CD8-positive, alpha-beta T cell (primary cell): ENCODE measurements at places on chromosomes 4 and X.

DNA sequence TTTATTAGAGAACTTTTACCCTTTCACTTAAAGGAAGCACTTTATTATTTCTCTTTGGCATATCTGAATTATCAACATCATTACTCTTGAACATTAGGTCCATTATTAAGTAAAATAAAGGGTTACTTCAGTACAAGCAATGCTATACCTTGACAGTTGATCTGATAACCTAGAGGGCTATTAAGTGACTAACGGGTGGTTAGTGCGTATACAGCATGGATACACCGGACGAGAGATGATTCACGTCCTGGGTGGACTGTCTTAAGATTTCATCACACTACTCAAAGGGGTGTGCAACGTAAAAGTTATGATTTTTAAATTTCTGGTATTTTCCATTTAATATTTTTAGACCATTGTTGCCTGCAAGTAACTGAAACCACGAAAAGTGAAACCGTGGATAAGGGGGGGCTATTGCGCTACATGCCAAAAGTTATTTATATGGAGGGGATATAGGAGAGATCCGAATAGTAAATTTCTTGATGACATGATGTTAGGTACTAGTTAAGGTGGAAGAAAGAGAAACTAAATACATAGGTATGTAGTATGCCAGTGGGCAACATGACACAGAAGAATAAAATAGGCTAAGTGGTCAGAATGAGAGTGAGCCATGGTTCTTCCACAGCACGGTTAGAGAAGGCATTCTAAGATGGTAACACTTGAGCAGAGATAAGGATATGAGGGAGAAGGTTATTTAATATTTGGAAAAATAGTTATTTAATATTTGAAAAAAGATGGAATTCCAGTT is 230.8 kb upstream of the ANKRD50 start:
- no peak for DNase-seq

DNA sequence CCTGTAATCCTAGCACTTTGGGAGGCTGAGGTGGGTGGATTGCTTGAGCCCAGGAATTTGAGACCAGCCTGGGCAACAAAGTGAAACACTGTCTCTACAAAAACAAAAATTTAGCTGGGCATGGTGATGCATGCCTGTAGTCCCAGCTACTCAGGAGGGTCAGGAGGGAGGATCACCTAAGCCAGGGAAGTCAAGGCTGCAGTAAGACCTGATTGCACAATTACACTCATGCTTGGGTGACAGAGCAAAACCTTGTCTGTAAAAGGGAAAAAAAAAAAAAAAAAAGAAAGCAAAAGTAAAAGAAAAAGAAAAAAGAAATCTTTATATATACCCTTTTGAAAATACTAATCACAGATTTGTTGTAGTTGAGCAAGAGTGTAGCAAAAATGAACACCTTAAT is 801.0 kb upstream of the IGFBP7 start:
- DNase-seq: no peak

GRCh38 chrX:56763556-56764152 is 34.6 kb downstream of the NBDY start:
- no peak for DNase-seq

DNA sequence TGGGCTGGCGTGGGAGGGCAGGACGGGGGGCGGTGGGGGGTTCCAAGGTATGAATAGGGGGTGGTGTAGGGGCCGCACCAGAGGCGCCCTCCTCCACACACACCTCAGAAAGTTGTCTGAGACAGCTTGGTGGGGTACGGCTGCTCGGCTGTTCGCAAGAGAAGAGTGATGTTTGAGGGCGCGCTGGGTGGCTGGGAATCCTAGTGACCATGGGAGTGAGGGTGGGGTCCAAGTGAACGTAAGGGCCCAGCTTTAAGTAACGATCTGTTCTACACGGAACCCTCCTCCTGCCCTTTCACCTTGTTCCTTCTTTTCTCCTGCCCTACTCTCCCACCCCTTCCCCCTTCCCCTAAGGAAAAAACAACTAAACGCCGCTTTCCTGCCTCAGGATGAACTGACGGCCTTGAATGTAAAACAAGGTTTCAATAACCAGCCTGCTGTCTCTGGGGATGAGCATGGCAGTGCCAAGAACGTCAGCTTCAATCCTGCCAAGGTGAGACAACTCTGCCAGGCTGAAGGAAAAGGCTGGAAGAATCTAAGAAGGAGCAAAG is 664 bp downstream of the MED12 start:
- DNase-seq: no peak

DNA sequence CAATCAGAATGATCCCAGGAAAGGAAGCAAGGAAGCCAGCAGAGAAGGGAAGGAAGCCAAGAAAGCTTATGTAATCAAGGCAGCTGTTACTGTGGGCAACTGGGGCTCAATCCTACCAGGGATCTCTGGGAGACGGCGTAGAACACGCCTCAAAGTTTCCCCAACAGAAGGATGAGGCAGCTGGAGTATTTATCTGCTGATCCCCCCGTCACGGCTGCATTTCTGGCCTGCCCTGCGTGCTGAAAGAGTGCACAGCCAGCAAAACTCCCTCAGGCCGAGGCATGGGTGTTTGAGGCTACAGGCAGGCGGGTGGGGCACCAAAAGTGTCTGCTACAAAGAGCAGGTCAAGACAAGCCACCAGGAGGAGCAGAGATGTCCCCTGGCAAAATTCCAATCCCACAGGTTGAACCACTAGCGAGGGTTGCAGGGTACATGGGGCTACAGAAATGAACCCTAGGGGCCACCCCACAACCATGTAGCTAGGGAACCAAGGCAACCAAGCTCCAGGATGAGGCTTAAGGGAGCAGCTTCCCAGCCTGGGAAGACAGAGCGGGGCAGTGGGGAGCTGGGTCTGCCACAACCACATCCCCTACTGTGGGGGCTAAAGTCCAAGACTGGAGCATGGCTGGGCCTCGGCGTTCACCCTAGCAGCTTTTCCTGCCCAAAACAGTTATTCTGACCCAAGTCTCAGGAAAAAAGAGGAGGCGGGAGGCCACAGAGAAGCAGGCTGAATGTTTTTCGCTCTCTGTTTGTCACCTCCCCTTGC is 113.4 kb downstream of the BCOR start:
- DNase-seq: no peak

DNA sequence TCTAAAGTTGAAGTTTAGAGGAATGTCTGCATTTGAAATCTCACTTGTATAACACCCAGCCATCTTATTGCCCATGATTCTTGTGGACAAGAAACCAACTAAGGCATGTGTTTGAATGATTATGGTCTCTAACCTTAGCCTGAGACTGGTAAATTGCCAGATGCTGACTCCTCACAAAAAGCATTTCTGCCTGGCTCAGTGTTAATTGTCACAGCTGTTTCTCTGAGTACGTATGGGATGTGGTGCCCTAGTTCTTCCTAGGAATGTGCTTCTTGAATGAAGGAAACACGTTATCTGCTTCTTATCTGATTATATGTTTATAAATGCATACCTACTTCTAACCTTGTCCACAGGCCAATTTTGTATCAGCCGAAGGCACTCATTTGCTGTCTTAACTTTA is 63.1 kb upstream of the NDP start:
- no peak for DNase-seq

DNA sequence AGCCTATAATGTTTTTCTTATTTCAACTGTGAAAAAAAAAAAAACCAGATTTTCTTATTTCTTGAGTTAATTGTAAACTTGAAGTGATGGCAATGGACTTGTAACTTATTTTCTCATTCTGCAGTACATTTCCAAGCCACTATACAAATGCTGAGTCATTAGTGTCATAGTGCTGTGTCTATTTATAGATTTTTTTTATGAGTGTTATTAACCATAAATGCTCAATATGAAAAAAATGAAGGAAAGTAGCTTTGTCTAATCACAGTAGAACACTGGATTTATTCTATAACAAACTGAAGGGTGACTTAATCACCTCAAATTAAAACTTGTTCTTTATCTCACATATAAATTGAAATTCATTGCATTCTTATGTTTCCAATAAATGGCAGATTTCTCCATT is 718.6 kb downstream of the CCSER1 start:
- no peak for DNase-seq
